Hindlimb muscle (tissue), 1 donor: ENCODE measurements at places on chromosomes 12 and 14. TPM values are rescaled to one million over a fixed set of nuclear protein-coding genes. Genes with fewer than 3 reads are reported as not detected.

DNA sequence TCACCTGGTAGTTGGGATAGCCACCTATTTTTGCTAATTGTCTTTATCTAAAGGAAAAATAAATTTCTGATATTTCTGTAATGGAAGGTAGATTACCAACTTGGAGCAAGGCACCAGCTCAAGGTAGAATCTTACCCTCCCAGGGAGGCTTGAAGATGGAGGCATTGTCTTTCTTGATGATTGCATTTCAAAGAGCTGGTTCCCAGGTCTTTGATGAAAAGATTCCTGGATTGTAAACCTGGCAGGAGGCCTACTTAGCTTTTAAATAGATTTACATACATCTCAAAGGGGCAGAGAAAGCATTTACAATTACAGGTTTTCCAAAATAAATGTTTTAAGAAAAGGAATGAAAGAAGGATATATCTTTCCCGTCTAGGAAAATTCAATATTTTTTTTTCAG is 729.2 kb downstream of the LRFN5 start:
- no peak for DNase-seq

DNA sequence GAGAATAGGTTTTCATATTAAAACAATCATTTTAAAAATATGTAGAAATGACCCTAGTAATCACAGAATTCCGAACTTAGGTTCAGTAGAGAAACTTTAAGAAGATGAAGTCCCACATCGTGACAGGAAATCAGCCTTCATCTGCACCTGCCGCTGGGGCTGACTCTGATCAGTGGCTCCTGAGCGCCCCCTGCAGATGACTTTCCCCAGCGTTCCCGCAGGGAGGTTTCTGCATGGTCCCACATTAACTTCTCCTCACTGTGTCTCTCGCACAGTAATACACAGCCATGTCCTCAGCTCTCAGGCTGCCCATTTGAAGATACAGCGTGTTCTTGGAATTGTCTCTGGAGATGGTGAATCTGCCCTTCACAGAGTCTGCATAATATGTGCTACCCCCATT is 1131.1 kb downstream of the TMEM121 start:
- DNase-seq: no peak

DNA sequence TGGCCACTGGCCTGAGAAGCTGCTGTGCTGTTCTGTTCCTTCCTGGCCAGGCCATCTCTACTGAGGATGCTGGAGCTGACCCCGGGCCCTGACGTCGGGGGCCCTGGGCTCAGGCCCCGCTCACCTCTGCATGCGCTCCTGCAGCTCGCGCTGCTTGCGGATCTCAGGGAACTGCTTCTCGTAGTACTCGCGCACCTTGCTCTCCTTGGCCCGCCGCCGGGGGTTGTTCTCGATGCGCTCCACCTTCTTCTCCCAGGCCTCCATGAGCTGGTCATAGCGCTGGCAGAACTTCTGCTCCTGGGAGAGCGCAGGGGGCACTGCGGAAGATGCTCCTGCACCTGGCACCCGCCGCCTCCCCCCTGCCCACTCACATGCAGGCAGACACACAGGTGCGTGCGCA is 135.6 kb downstream of the RFLNA start:
- no peak for DNase-seq

GRCh38 chr14:29847056-29847380 is 80.6 kb downstream of the PRKD1 start:
- DNase-seq: no peak

DNA sequence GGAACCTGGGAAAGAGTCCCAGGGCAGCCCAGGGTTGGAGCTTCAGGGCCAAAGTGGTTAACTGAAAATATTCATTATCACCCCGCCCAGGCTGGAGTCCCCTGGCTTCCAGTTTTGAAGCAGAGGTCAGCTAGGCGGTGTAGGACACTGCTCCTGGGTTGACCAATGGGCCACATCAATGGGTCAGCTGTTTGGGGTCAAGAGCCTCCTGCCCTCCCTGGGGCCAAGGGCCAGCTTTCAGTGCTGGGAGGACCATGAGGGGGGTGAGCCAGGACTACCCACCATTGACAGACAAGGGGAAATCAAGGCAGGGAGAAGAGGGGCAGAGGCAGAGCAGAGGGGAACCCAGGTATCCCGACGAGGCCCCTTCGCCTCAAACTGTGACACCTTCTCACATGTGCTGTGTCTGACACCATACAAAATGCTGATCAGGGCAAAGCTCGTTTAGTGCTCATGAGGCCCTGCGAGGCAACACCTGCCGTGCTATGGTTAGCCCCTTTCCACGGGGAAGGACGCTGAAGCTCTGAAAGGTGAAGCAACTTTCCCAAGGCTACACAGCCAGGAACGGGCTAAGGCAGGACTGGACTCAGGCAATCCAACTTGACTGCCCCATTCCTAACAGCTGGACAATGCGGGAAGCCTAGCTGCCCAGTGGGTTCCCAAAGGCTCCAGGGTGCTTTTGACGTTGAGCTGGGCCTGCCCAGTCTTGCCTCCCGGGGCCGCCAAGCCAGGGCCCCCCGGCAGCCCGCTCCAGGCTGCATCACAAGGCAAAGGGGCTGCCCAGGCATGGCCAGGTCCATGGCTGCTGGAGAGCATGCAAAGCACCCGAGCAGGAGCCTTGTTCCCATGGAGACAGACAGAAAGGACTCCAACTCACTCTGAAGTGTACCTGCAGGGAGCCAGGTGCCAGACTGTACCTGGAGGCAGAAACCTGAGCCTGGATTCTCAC is 2.0 kb downstream of the SYNE3 start:
- DNase-seq: no peak

- DNase-seq: no peak
Measured at GRCh38 chr12:47159348-47159747, 79.6 kb upstream of the AMIGO2 start.

- DNase-seq: no peak
Measured at GRCh38 chr14:59148334-59148900, 40.0 kb upstream of the DAAM1 start.

GRCh38 chr12:6936636-6937480 is 6.8 kb upstream of the RNU7-1 start:
- DNase-seq: no peak

DNA sequence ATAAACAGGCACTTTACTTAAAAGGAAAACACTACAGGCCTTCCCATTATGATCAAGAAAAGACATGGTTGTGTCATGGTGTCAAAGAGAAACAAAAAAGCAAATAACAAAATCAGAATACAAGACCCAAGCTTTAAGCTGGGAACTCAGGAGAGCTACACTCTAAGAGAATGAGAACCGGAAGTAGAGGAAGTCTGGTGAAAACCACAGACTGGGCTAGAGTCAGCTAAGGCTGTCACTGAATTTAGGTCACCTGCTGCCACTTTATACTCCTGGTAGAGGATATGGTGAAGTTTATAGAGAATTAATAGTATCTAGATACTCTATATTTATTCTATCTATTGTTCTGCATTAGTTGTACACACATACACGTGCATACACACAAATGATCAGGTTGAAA is 971.7 kb downstream of the FLRT2 start:
- no peak for DNase-seq

DNA sequence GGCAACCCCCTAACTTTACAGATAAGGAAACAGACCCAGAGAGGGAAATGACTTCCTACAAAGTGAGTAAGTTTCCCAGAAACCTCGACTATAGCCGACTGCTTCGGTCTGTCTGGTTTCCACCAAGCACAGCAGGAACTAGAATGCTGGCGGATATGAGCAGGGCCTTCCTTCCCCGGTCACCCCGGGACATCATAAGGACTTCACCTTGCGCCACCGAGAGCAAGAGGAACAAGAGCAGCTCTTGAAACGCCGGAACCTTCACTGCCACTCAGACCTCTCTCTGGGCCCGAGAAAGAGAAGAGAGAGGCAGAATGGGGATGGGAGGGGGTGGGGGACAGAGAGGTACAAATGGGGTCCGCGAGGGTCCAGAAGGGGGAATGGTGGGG is 29.4 kb upstream of the GPR68 start:
- no peak for DNase-seq

GRCh38 chr12:112243255-112244110 is 118.1 kb downstream of the TRAFD1 start:
- DNase-seq: no peak

DNA sequence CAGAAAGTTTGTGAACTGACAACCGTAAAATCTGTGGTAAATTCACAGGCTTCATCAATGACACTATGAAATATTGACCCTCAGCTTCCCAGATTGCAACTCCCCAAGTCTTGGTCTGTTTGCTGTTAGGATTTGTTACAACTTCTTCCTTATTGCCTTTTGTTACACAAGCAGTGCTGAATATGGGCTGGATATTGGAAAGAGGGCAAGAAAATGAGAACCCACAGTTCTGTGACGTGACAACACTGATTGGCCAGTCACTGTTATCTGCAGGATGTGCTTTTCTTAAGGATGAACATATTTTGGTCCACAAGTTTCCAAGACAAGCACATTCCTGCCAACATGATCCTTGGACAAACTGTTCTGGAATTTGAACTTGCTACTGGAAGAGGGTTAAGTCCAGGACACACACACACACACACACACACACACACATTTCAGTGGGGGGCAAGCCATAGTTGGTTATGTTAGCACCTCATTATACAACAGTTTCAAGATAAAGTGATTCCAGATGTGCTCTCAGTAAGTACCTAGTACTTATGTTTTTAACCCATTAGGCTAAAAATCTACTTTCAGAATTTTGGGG is 16.6 kb upstream of the SLC38A2 start:
- no peak for DNase-seq

DNA sequence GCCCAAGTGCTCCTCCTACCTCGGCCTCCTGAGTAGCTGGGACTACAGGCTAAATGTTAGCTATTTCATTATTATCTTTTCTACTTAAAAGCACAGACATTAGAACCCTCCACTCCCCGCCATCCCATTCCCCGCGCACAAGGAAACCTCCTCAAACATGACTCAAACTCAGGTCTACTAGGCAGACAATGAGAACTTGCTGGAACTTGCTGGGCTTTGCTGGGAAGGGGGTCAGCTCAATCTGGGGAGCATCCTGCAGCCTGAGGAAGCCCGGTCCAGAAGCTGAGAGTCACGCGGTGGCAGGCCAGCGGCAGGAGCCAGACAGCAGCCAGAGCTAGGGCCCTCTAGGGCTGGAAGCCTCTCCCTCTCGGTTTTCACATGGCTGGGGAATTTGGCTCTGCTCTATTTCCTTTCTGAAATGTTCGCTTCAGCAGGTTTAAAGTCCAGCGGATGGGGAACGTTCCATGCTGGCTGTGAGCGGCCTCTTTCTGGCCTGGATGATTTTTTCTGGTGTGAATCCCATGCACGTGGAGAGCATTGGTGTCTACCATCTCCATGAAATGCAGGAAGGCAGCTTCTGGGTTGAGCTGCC is 68.5 kb downstream of the SLC6A12 start:
- no peak for DNase-seq

DNA sequence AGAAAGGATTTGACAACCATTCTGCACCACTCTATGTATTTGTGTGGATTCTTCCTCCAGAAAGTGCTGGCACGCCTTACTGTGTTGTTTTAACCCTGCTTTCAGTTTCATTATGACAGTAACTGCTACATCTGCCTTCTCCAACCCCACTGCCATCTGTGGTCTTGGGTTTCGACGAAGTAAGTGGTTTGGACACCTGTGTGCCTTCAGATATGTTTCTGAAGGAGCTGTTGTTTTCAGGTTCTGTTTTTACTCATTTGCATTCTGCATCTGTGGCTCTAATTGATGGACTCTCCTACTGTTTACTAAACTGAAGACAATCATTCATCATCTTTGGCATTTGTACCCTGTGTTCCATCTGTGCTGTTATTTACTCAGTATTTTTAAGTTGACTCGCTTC is 4.1 kb downstream of the TSHR start:
- no peak for DNase-seq

DNA sequence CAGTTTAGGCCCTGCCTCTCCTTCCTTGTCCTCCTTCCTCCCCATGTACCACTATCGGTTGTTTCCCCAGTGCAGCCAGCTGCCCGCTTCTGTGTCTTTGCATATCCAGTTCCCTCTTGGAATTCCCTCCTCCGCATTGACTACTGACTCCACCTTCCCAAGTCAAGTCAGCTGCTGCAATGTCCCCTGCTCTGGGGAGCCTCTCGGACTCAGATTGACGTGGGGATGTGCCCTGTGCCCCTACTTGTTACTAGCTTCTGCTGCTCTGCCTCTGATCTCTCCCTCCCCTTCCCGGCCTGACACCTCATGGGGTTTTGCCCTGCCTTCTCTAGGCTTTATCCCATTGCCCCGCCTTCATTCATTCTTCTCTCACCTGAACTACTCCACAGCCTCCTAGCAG is 2.1 kb upstream of the CD9 start:
- DNase-seq: no peak

Gene SYNDIG1L
- not detected for polyA plus RNA-seq

Gene MIA2
- 16.3 TPM for polyA plus RNA-seq

Gene TPPP2
- polyA plus RNA-seq: 0.72 TPM

Gene TPH2
- polyA plus RNA-seq: not detected

Gene SIX6
- not detected for polyA plus RNA-seq

Gene ADAM21
- polyA plus RNA-seq: 0.40 TPM

Gene C12orf50
- polyA plus RNA-seq: 0.27 TPM

Gene TAS2R19
- 1.3 TPM for polyA plus RNA-seq

Gene KCNK10
- 0.04 TPM for polyA plus RNA-seq

Gene HOXC10
- 57.9 TPM for polyA plus RNA-seq
